Stimulated activated CD4-positive, alpha-beta T cell treated with anti-CD3 and anti-CD28 coated beads, Interleukin-1b, Interleukin-23, amount 100 ng/mL, for 24 hours (primary cell): ENCODE measurements at places on chromosomes 7 and 10.

- DNase-seq, result no peak
Observed at GRCh38 chr7:110050785-110051184, 1040.1 kb upstream of the LRRN3 start.

GRCh38 chr10:102565793-102566192 lies 62.0 kb downstream of the SUFU start:
- no peak for DNase-seq

DNA sequence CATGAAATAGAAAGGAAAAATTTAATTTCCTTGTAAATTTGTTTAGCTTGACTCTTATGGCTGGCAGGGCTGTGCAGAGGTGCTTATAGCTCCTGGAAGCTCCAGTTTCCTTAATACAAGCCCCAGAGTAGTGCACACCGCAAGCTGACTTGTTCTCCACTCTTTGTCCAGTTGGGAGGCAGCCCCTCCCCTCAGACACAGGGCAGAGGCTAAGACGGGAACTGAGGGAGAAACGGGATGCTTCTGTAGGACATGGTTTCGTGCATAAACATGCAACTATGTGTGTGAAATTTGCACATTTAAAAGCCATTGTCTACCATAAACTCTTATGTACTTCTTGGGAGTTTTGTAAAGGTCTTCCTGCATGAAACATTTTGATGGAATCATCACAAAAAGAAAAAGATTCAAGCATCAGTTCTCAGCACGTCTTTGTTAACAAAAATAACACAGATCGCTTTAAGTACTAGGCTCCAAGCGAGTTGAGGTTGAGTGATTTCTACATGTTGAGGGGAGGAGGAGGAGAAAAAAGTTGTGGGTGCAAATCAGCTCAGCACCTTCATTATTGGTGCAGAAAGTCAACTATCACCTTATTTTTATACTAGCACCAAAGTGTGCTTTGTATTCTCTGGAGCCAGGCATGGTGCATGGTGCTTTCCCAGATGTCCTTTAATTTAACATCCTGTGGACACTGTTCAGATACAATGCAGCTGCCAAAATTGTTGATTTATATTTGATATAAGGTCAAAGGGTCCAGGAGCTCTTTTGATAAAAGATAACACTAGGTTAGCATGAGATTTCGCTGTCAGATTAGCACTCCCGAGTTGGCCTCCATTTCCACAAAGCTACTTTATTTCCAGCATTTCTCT lies 124.5 kb downstream of the CHN2 start:
- no peak for DNase-seq

DNA sequence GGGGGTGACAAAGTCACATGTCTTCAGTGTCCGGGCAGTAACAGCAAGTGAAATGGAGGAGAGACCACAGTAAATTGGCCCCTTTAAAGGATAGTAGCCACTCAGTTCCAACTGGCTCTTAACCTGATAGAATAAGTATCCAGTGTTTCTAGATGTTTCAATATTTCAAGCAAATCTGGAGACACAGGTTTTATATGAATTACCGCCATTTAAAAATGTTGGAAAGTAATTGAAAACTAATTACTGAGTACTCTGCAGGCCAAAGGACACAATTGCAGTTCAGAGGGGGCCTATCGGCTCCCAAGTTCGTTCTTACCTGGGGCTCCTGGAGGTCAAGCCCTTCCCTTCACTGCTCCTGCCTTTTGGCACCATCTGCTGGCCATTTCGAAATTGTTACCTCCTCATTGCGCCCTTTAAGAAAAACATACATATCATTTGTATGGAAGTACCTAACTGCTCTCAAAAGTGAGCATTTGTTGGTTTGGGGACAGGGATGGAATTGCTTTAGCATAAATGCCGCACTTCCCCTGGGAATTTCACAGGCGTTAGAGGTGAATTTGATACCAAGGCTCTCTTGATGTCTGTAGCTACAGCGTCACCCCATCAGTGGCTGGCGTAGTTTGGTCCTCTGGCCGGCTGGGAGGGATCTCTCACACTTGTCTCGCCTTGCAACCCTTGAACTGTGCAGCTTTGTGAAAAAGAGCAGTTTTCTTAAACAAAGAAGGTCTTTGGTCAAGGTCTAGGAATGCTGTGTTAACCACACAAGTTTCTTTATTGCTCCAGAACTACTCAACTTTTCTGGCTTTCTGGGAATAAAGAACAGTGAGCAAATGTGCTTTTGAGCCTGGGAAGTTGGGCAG lies 220.0 kb downstream of the ARHGAP21 start:
- no peak for DNase-seq
